ENCODE measurements at places on chromosomes 6 and 20.

DNA sequence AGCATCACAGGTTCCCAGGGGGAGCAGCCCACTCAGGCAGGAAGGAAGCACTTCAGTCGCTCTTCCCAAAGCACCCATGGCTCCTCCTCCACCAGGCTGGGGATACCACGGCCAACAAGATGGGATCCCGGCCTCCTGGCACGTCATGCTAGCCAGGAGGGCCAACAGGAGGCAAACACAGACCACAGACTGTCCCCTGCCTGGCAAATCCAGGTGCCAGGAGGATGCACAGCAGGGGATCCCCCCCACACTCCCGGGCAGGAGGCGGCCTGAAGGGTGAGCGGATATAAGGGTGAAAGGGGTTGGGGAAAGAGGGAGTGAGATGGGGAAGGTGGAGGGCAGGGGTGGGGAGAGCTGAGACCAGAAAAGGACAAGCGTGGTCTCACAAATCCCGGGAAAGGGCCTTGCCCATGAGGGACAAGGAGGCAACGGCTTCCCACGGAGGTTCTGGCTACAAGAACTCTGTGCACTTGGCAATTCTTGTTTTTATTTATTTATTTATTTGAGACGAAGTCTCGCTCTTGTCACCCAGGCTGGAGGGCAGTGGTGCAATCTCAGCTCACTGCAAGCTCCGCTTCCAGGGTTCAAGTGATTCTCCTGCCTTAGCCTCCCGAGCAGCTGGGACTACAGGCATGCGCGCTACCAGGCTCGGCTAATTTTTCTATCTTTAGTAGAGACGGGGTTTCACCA, 7.2 kb downstream of the PXDC1 start:
- DNase-seq = no peak

- no peak for DNase-seq
Observed at GRCh38 chr6:142462260-142462659, 160.5 kb downstream of the ADGRG6 start.

DNA sequence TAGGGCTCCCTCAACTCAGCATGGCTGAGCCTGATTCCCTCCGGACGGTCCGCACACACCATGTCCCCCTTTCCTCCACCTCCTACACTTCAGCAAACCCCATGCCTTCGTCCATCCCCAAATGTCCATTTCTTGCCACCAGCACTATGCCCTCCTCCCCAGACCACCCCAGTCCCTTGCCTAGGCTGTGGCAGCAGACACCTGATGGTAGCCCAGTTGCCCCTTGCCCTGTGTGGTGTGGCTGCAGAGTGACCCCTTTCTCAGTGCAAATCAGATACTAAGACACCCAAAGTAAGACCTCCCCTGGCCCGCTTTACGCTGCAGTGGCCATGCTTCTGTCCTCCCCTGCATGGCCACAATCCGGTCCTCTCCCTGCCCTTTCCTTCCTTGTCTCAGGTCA, 34.1 kb upstream of the CD93 start:
- DNase-seq = no peak

GRCh38 chr6:36676141-36677058, 2.1 kb upstream of the CDKN1A start:
- DNase-seq = no peak

- no peak for DNase-seq
Observed at GRCh38 chr20:16699293-16699692, 30.5 kb upstream of the SNRPB2 start.

- DNase-seq = no peak
Observed at GRCh38 chr6:89662659-89663223, 24.2 kb upstream of the LYRM2 start.

- no peak for DNase-seq
Observed at GRCh38 chr6:50030777-50031562, 9.2 kb upstream of the DEFB110 start.

DNA sequence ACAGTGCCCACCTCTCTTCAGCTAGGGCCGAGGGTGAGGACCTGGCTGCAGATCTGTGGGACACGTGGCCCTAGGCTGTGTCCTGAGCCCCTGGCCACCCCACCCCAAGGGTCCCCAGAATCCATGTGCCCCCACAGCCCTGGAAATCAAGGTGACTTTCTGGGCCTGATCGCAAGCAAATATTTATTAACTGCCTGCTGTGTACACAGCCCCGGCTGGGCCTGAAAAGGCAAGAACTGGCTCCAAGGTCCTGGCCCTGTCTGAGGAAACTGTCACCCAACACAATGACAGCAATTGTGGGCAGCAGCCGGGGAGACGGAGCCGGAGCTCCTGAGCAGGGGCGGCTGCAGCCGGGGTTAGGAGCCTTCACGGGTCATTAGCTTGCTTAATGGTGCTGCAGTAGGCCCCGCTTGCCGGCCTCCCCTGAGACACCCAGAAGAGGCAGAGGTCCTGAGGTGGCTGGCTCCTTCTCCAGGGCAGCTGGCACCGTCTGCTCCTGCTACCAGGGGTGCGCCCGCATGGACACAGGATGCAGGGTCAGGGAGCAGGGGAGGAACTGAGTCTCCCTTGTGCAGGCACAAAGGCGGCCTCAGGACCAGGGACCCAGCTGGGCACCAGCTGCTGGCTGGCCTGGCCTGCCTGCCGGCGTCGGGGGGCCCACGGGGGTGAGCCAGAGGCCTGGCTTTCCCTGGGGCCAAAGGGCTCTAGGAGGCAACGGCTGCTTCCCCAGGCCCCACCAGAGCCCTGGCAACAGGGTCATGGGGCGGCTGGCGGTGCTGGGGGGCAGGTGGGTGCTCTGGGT, 24.1 kb downstream of the NPEPL1 start:
- DNase-seq = no peak

DNA sequence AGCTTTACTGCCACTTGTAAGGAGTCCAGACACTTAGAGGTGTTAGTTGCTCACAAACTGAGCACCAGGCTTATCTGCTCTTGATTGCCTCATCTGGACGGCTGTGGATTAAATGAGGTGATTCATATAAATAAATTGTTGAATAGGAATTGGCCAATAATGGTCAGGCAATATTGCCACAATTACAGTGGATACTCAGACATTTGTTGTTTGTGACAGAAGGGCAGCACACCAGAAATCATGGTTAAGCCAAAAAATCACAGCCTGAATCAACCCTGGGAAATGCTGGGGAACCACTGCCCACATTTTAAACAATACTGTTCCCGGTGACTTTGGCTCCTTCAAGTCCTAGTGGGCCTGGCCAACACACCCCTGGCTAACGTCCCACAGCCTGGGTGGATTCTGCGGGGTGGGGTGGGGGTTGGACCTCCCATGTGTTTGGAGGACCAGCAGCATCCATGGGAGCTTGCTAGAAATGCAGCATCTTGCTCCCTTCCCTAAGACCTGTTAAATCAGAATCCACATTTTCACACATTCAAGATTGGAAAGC, 29.5 kb upstream of the SPDEF start:
- peak; percentile 13 for DNase-seq

- no peak for DNase-seq
Observed at GRCh38 chr20:41956338-41957074, 338.3 kb upstream of the CHD6 start.

- DNase-seq = no peak
Observed at GRCh38 chr20:45019762-45020123, 53.4 kb downstream of the STK4 start.

GRCh38 chr6:162525181-162525580, 202.4 kb downstream of the PRKN start:
- no peak for DNase-seq

- DNase-seq = no peak
Observed at GRCh38 chr6:111770263-111771093, 102.8 kb downstream of the FYN start.

DNA sequence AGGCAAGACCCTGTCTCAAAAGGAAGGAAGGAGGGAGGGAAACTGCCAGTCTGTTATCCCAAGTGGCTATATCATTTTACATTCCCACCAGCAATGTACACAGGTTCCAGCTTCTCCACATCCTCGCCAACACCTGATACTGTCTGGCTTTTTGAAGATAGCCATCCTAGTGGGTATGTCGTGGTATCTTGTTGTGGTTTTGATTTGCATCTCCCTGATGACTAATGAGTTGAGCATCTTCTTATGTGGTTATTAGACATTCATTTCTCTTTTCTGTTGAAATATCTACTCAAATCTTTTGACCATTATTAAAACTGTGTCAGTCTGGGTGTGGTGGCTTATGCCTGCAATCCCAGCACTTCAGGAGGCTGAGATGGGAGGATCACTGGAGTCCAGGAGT, 47.9 kb upstream of the ARID1B start:
- peak; percentile 70 for DNase-seq

DNA sequence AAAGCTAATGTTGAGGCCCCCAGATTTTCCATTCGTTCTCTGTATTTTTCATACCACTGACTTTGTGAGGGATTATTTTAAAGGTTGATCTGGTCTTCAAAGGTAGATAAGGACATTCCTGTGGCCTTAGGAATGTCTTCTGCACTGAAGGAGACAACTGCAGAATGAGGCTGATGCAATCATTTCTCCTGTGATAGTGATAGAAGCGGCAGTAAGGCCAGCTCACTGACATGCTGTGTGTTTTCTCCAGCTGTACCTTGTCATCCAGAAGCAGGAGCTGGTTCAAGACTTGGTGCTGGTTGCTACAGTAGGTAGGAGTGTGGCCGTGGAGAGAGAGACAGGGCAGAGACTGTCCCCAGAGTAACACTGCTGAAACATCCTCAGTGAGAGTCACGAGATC, 53.8 kb downstream of the DCBLD1 start:
- no peak for DNase-seq

GRCh38 chr20:1393507-1393882, 641 bp upstream of the FKBP1A start:
- no peak for DNase-seq

DNA sequence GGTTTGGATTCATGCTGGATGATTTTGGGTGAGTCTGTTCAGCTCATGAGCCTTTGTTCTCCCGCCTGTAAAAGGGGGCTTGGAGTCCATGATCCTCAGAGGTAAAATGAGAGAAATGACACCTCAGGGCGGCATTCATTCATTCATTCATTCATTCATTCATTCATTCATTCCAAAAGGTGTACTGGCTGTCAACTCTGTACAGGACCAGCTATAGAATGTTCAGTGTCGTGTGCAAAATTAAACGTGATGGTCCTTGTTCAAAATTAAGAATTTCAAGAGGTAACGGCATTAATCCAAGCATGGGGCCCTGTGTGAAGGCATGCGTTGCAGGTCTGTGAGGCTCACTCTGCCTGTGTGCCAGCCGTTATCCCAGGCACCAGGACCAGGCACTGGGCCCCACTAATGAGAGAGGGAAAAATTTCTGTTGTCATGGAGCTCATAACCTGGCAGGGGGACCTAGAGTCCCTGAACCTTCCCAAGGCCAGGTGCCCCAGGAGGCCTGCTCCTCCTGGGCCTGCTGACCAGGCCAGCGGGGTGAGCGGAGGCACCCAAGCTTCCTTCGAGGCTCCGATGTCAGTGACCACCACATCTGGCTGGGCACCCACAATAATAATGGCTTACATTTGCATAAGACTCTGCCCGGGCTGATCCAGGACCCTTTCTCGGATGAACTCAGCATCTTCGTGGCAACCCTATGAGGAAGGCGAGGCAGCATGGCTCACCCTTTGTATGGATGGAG, 53.2 kb downstream of the CEBPB start:
- no peak for DNase-seq

- peak; percentile 91 for DNase-seq
Observed at GRCh38 chr20:11814267-11814666, 103.4 kb upstream of the BTBD3 start.

- peak; percentile 49 for DNase-seq
Observed at GRCh38 chr6:129312880-129313279, 397.1 kb downstream of the ARHGAP18 start.

GRCh38 chr20:43830883-43831282, 83.8 kb upstream of the TOX2 start:
- DNase-seq = no peak

DNA sequence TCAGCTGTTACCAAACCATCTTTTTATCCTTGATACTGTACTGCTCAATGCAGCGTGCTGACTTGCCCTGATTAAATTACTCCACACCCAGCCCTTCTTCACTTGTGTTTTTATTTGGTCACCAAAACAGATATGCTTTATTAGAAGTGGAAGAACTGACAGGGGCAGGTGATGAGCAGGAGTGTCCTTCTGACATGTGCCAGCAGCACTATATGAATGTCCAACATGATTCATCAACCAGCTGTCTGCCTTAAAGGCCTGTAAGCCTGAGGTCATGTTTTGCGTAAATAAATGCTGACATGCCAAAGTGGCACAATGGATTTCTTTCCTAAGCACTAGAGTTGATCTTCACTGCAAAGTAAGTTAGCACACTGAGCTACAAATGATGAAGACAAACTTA, 15.4 kb downstream of the POPDC3 start:
- no peak for DNase-seq

GRCh38 chr6:136696783-136697364, 95.4 kb downstream of the MAP3K5 start:
- no peak for DNase-seq

- DNase-seq = no peak
Observed at GRCh38 chr6:124371974-124372475, 568.4 kb downstream of the NKAIN2 start.

GRCh38 chr6:56420296-56420695, 172.9 kb upstream of the COL21A1 start:
- DNase-seq = no peak

- no peak for DNase-seq
Observed at GRCh38 chr6:146305092-146305491, 238.5 kb upstream of the RAB32 start.

DNA sequence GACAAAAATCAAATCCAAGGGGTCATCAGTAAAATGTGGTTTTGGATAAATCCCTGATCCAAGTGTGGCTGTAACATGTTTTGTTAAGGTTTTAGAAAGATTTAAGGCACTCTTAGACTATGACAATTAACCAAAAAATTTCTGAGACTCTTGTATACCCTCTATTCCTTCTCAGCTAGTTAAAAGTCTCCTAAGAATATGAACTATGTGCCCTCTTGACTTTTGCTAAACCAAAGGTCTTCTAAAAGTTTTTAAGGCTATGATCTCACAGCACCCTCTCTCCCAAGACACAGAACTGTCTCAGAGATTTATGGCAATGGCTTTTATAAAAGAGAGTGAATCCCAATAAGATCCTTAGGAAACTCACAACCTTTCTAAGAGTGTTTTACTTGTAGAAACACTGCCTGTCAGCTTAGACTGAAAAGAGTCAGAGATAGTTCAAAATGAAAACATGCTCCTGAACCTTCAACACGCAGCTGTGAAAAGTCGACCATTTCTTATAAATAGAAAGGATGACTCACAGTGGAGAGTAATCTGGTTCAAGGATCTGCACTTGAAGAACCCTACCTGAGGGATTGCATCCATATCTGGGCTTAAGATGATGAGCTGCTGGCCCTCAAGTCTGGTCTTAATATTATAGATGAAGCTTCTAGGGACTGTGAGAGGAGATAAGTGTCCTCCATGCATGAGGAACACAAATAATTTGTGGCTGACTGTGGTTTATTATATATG, 388.4 kb upstream of the GJE1 start:
- no peak for DNase-seq

DNA sequence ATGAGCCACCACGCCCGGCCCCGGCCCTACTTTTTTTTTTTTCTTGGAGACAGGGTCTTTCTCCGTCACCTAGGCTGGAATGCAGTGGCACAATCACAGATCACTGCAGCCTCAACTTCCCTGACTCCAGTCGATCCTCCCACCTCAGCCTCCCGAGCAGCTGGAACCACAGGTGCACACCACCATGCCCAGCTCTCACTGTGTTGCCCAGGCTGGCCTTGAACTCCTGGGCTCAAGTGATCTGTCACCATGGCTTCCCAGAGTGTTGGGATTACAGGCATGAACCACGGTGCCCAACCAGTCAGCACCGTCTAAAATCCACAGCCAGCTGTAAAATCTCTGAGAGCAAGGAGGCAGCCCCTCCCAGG, 17.4 kb downstream of the SLC17A9 start:
- no peak for DNase-seq

- no peak for DNase-seq
Observed at GRCh38 chr6:150906641-150907326, 41.3 kb downstream of the MTHFD1L start.

Data from non-pigmented ciliary epithelial cell (primary cell).